T-helper 2 cell treated with Interferon-gamma antibody and Interleukin-4, amounts not matched to agents 100 ng/mL and 5 ng/mL, for 36 hours (primary cell): ENCODE measurements at places on chromosomes 7 and 10. TPM values are rescaled to one million over a fixed set of nuclear protein-coding genes. Genes with fewer than 3 reads are reported as not detected.

Gene STRIP2
- total RNA-seq: 21.0 TPM in 2 replicates

Gene CALU
- total RNA-seq: 43.9 and 44.2 TPM in 2 replicates

Gene GBX1
- not detected in 2 replicates for total RNA-seq

Gene FAM180A
- not detected in 2 replicates for total RNA-seq

Gene PTF1A
- total RNA-seq: not detected in 2 replicates
